CD8-positive, alpha-beta memory T cell (primary cell): ENCODE measurements at places on chromosomes 1 and 21. TPM values are rescaled to one million over a fixed set of nuclear protein-coding genes. Genes with fewer than 3 reads are reported as not detected.
A peak's percentile ranks its signal among the peaks of the same experiment; 100 is the strongest.

HPDL gene
- 42.4 TPM for total RNA-seq

BARHL2 gene
- total RNA-seq: not detected

SELP gene
- 0.75 TPM for total RNA-seq

OR2T11 gene
- total RNA-seq: not detected

AXDND1 gene
- total RNA-seq: not detected

CHI3L1 gene
- not detected for total RNA-seq

TNFSF4 gene
- 28.4 TPM for total RNA-seq

- DNase-seq: no peak
- no peak overlapping the region for H3K27ac ChIP-seq
- no peaks in the 10 kb centered on the region for H3K36me3 ChIP-seq
- H3K27me3 ChIP-seq: no peaks in the 10 kb centered on the region
These were observed 28.8 kb downstream of the CD101 start for GRCh38 chr1:117030271-117030877.

GRCh38 chr1:32920833-32921232 lies 19.6 kb upstream of the TMEM54 start:
- H3K27me3 ChIP-seq: peaks cover 48% of the 10 kb centered on the region
- no peak for DNase-seq
- H3K36me3 ChIP-seq: no peaks in the 10 kb centered on the region
- no peak overlapping the region for H3K4me3 ChIP-seq
- peaks cover 14% of the 10 kb centered on the region for H3K4me1 ChIP-seq
- H3K27ac ChIP-seq: no peak overlapping the region

GRCh38 chr1:182869241-182869666 lies 30.1 kb downstream of the DHX9 start:
- no peak for DNase-seq
- H3K27ac ChIP-seq: no peak overlapping the region
- H3K4me3 ChIP-seq: no peak overlapping the region

DNA sequence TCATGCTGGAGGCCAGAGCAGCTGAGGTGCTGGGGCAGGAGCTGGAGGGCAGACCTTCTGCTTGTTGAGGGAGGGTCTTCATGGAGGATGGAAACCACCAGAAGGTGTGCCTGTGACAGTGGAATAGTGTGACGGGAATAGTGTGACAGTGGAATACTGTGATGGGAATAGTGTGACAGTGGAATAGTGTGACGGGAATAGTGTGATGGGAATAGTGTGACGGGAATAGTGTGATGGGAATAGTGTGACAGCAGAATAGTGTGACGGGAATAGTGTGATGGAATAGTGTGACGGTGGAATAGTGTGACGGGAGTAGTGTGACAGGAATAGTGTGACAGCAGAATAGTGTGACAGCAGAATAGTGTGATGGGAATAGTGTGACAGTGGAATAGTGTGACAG lies 325.1 kb downstream of the HHAT start:
- no peak for DNase-seq
- no peaks in the 10 kb centered on the region for H3K27me3 ChIP-seq
- no peaks in the 10 kb centered on the region for H3K36me3 ChIP-seq
- no peak overlapping the region for H3K27ac ChIP-seq

DNA sequence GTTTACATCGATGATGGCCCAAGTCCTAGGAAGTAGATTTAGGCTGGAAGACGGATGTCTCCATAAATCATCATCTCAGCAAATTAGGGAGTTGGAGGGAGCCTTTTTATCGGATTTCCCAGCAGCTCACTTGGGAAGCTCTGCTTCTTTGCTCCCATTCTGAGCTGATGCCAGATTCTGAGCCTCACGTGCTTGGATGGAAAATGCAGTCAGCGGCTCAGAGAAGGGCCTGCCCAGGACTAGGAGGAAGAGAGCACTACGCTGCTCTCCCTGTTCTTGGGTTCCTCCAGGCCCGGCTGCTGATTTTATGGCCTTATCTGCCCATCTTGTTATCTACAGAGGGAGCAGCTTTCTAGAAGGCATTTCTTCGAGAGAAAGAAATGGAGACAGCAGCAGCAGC lies 42.0 kb downstream of the UBIAD1 start:
- H3K27me3 ChIP-seq: no peaks in the 10 kb centered on the region
- H3K4me3 ChIP-seq: no peak overlapping the region
- peaks cover under 1% of the 10 kb centered on the region for H3K4me1 ChIP-seq
- DNase-seq: no peak

GRCh38 chr1:209560529-209560928 lies 23.0 kb upstream of the CAMK1G start:
- no peak overlapping the region for H3K4me3 ChIP-seq
- no peak for DNase-seq
- peaks cover 3% of the 10 kb centered on the region for H3K27me3 ChIP-seq
- H3K36me3 ChIP-seq: no peaks in the 10 kb centered on the region
- H3K4me1 ChIP-seq: no peaks in the 10 kb centered on the region
- H3K27ac ChIP-seq: no peak overlapping the region

- no peaks in the 10 kb centered on the region for H3K27me3 ChIP-seq
- no peak overlapping the region for H3K27ac ChIP-seq
- no peak for DNase-seq
- H3K4me1 ChIP-seq: no peaks in the 10 kb centered on the region
These were observed 664.0 kb downstream of the SMYD3 start for GRCh38 chr1:245843101-245843500.

DNA sequence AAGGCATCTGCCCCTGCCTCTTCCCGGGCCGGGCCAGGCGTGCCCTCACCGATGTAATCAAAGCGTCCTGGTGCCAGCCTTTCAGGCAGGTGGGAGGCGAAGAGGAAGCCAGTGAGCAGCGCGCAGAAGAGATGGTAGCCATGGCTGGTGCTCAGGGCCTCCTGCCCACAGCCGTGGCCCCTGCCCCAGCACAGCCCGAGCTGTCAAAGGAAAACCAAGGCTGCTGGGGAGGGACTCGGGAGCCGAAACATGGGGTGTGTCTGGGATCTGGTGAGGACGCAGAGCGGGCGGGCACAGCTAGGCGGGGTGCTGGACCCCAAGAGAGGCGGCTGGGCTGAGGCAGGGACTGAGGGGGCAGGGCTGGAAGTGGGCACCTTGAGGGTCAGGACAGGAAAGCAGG lies 2.7 kb downstream of the BGLAP start:
- H3K27ac ChIP-seq: no peak overlapping the region
- no peaks in the 10 kb centered on the region for H3K36me3 ChIP-seq
- DNase-seq: no peak
- peaks cover 16% of the 10 kb centered on the region for H3K4me1 ChIP-seq
- H3K4me3 ChIP-seq: no peak overlapping the region

- H3K4me1 ChIP-seq: peaks cover 7% of the 10 kb centered on the region
- no peaks in the 10 kb centered on the region for H3K36me3 ChIP-seq
- no peak overlapping the region for H3K4me3 ChIP-seq
- H3K27me3 ChIP-seq: no peaks in the 10 kb centered on the region
- DNase-seq: no peak
These were observed 4.8 kb upstream of the ZNF281 start for GRCh38 chr1:200414657-200415056.

- H3K4me3 ChIP-seq: no peak overlapping the region
- no peak overlapping the region for H3K27ac ChIP-seq
- no peak for DNase-seq
- peaks cover 9% of the 10 kb centered on the region for H3K36me3 ChIP-seq
- no peaks in the 10 kb centered on the region for H3K27me3 ChIP-seq
These were observed 3.0 kb downstream of the VAMP4 start for GRCh38 chr1:171738911-171739310.

DNA sequence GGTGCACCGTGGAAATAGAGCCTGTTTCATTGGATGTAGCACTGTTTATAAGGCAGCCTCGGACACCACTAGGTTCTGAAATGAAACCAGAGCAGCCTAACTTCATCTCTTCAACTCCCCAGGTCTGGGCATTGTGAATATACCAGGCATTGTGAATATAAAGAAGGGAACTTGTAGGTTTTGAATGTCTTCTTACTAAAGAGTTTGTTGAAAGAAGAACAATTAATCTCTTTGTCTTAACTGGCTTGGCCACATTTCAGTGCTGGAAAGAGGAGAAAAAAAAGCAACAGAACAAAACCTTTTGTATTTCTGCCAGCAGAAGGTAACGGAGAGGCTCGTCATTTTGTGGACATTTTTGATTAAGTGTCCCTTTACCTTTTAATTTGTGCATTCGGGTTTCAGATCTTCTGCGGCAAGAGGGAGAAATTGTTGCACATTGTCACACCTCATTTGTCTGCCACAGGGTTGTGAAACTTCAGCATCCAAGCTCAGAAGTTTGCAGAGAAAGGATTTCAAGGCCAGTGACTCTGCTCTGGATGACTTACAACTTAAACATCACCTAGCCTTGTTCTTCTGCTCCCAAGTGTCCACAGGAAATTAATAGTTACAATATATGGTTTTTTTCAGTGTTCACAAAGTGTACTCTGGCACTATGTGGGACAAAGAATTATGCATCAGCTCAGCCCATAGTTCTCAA lies 158.3 kb downstream of the KAZN start:
- no peaks in the 10 kb centered on the region for H3K4me1 ChIP-seq
- H3K36me3 ChIP-seq: no peaks in the 10 kb centered on the region
- H3K27me3 ChIP-seq: no peaks in the 10 kb centered on the region

DNA sequence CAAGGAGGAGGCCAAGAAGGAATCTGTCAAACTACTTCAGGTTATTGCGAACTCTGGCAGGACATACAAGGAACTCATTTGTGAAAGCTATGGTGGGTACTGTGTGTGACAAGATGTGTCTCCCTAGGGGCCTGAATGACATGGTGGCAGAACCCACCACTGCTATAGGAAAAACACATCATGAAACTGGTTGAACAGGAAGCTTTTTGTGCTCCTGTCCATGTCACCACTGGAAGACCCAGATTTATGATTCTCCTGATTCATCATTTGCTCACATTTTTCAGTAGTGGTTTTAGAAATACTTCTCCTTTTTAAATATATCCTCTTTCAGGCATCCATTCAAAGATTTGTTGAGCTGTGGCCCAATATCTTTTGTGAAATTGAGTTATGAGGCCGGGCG lies 23.6 kb downstream of the ARMH1 start:
- no peak overlapping the region for H3K27ac ChIP-seq
- H3K27me3 ChIP-seq: no peaks in the 10 kb centered on the region
- no peak overlapping the region for H3K4me3 ChIP-seq

- no peak overlapping the region for H3K27ac ChIP-seq
- H3K4me3 ChIP-seq: no peak overlapping the region
- no peaks in the 10 kb centered on the region for H3K4me1 ChIP-seq
- H3K36me3 ChIP-seq: no peaks in the 10 kb centered on the region
- no peak for DNase-seq
These were observed 37.8 kb upstream of the TLR5 start for GRCh38 chr1:223180731-223181321.

- no peak overlapping the region for H3K4me3 ChIP-seq
- no peak for DNase-seq
- no peaks in the 10 kb centered on the region for H3K4me1 ChIP-seq
- H3K27ac ChIP-seq: no peak overlapping the region
- H3K36me3 ChIP-seq: no peaks in the 10 kb centered on the region
These were observed 337.5 kb downstream of the KCNH1 start for GRCh38 chr1:210796421-210796820.

DNA sequence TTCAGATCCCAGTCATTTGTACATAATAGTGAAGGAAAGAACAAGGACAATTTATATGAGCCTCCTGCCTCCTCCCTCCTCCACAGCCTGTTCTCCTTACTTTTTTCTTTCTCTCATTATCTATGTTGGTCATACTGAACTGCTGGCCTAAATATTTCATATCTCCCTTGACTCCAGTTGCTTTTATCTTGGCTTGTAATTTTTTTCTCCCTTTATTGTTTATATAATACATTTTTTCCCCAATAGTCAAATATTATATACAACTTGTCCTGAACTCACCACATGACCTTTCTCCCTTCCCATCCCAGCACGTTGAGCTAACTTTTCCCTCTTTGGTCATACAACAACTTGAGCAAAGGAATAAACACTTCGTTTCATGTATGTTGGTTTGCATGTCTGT lies 752.1 kb downstream of the LTN1 start:
- H3K4me1 ChIP-seq: no peaks in the 10 kb centered on the region
- no peak overlapping the region for H3K4me3 ChIP-seq
- DNase-seq: no peak

DNA sequence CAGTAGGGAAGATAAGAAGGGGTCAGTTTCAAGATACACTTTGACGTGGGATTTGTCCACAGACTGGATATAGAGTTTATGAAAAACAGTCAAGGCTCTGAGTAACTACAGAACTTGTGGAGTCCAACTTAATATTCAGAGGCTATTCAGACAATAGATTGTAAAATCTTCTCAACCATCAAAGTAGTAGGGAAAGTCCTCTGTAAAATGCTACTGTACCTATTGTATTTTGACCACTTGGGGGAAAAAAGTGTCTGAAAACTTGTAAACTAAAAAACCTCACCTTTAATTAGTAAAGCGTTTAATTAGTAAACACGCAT lies 10.5 kb downstream of the PTP4A2 start:
- no peaks in the 10 kb centered on the region for H3K36me3 ChIP-seq
- no peaks in the 10 kb centered on the region for H3K27me3 ChIP-seq
- DNase-seq: no peak
- peaks cover 91% of the 10 kb centered on the region for H3K4me1 ChIP-seq
- H3K4me3 ChIP-seq: peak overlapping the region; percentile 37

DNA sequence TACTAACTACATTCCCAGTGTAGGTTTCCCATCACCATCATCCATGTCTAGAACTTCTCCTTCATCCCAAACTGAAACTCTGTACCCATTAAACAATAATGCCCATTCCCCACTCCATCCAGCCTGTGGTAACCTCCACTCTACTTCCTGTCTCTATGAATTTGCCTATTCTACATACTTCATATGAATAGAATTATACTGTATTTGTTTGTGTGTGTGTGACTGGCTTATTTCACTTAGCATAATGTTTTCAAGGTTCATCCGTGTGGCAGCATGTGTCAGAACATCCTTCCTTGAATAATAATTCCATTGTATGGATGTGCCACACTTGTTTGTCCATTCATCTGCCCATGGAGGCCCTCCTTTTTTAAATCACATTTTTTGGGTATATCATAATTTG lies 35.7 kb downstream of the ATP2B4 start:
- no peaks in the 10 kb centered on the region for H3K36me3 ChIP-seq
- peaks cover 45% of the 10 kb centered on the region for H3K4me1 ChIP-seq
- no peak for DNase-seq
- H3K27me3 ChIP-seq: no peaks in the 10 kb centered on the region

GRCh38 chr1:174786358-174786757 lies 213.4 kb upstream of the CACYBP start:
- no peak for DNase-seq
- no peaks in the 10 kb centered on the region for H3K27me3 ChIP-seq
- no peak overlapping the region for H3K27ac ChIP-seq
- no peaks in the 10 kb centered on the region for H3K4me1 ChIP-seq
- no peak overlapping the region for H3K4me3 ChIP-seq

- peak; percentile 61 for DNase-seq
- H3K4me3 ChIP-seq: no peak overlapping the region
- H3K36me3 ChIP-seq: no peaks in the 10 kb centered on the region
These were observed 11.5 kb downstream of the TNFSF4 start for GRCh38 chr1:173195596-173196088.
